Thoracic aorta endothelial cell (primary cell): ENCODE measurements at places on chromosomes 5 and 9. TPM values are rescaled to one million over a fixed set of nuclear protein-coding genes. Genes with fewer than 3 reads are reported as not detected.

ACTL7A gene
- not detected in 2 replicates for total RNA-seq

GOLGA1 gene
- 14.4 and 14.8 TPM in 2 replicates for total RNA-seq

NACC2 gene
- total RNA-seq: 28.7 and 30.8 TPM in 2 replicates

SPINK6 gene
- not detected in 2 replicates for total RNA-seq

TMEM38B gene
- 10.6 and 12.4 TPM in 2 replicates for total RNA-seq

INSL4 gene
- not detected in 2 replicates for total RNA-seq

PCDHGA12 gene
- total RNA-seq: 10.8 and 12.6 TPM in 2 replicates

ARSI gene
- not detected in 2 replicates for total RNA-seq

CCDC192 gene
- total RNA-seq: not detected in 2 replicates

TNFAIP8 gene
- 12.8 and 14.9 TPM in 2 replicates for total RNA-seq

COL5A1 gene
- 51.0 and 109 TPM in 2 replicates for total RNA-seq

ADAMTS12 gene
- total RNA-seq: under 0.01 and 0.27 TPM in 2 replicates

ORM2 gene
- total RNA-seq: not detected in 2 replicates

IDNK gene
- total RNA-seq: 3.1 and 3.8 TPM in 2 replicates

BNC2 gene
- 29.9 and 39.6 TPM in 2 replicates for total RNA-seq
